ENCODE measurements at places on chromosomes 4 and X. TPM values are rescaled to one million over a fixed set of nuclear protein-coding genes. Genes with fewer than 3 reads are reported as not detected.

GASK1B gene
- total RNA-seq, result 0.99 TPM

STATH gene
- not detected for total RNA-seq

GRCh38 chrX:11382930-11383329, 89.7 kb downstream of the AMELX start:
- DNase-seq, result no peak

- DNase-seq, result no peak
Observed at GRCh38 chrX:152520653-152521052, 69.5 kb upstream of the GABRA3 start.

DNA sequence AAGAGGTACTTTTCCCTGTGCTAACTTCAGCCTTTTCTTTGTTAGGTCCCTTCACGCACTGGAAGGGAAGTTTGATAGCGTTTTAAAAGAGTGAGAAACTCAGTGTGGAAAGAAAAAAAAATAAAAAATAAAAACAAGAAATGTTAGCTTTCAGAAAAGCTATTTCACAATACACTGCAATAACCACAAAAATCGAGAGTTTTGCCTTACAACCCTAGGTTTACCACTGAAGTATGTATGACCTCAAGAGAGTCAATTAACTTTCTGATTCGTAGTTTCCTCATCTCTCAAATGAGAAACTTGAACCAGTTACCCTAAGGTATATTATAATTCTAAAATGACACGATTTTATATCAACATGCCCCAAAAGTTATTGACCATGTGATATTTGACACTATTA, 93.9 kb upstream of the JADE1 start:
- no peak for DNase-seq

- DNase-seq, result no peak
Observed at GRCh38 chrX:139167282-139167681, 363.3 kb upstream of the F9 start.

DNA sequence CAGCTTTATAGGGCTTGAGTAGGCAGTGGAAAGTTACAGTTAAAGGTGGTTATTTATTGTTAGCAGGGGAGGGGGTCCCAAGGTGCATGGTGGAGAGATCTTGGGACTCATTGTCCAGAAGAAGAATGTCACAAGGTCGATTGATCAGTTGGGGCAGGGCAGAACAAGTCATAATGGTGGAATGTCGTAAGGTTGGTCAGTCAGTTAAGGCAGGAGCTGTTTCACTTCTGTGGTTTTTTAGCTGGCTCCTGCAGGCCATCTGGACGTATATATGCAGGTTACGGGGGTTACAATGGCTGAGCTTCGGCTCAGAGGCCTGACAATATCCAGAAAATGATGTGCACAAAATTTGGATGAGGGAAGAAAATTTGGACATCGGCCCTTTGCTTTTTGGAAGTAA, 7.1 kb downstream of the OFD1 start:
- DNase-seq, result no peak

DNA sequence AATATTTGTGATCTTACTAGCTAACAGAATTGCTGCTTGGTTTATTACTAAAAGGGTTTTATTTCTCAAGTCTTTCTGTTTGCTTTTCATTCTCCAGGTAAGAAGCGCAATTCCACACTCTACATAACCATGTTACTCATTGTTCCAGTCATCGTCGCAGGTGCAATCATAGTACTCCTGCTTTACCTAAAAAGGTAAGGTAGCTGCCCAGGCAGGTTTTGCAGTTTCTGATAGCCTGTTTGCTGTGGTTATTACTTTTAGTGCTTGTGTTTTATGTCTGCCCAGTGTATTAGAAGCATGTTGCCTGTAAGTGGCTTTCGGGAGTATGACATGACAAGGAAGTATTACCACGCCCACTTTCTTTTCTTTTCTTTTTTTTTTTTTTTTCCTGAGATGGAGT, 46.4 kb downstream of the IL13RA1 start:
- DNase-seq, result peak; percentile 85

DNA sequence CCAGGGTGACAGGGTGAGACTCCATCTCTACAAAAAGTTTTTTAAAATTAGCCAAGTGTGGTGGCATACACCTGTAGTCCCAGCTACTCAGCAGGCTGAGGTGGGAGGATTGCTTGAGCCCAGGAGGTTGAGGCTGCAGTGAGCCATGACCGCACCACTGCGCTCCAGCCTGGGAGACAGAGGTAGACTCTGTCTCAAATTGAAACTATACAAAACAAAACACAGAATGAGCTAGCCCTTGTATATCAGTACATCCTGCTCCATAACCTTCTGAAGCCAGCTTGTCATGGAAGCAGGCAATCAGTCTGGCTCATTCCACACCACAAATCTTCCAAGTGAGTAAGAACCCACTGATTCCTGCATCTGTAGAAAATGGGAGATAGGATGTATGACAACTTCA, 49.0 kb downstream of the CD99L2 start:
- no peak for DNase-seq

DNA sequence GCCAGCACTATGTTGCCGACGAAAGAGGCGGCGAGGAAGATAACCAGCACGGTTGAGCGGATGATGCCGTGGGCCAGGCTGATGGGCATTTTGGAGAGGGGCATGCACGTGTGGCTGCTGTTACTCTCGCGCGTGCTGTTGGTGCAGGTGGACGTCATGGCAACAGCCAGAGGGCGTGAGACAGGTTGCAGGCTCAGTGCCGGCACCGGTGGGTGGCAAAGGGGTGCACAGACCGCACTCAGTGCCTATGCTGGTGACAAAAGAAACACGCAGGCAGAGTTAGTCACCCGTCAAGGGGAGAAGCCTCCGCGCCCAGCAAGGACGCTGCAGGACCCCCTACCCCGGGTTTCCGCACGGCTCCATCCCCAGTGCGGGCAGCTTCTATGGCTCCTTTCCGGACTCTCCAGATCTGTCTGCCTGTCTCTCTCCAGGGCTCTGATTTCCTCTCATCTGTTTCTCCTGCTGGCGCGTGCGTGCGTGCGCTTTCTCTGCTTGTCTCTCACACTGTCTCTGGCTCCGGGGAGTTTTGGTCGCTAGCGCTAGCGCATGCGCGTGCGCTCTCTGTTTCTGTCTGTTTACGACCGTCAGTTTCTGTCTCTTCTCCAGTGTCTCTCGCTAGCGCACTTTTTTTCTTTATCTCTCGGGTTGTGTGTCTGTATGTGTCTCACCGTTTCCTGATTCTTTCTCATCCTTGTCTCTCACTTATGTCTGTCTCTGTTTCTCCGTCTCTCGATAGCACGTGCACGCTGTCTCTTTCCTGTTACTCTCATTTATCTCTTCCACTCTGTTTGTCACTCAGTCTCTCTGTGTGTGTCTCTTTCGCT, 2.1 kb downstream of the GPR101 start:
- no peak for DNase-seq

MAGEA11 gene
- total RNA-seq, result not detected

DNA sequence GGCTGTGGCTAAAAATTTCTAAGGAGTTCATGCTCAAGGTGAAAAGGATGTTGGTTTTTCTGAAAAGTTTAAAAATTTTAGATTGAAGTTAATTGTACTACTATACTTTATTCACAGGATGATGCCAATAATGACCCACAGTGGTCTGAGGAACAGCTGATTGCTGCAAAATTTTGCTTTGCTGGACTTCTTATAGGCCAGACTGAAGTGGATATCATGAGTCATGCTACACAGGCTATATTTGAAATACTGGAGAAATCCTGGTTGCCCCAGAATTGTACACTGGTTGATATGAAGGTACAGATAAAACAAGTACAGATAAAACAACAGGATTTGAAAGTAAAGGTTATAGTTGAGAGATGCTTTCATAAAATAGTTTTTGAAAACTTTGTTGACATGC, 12.2 kb downstream of the PAICS start:
- no peak for DNase-seq

SULT1E1 gene
- total RNA-seq, result 3.7 TPM

DNA sequence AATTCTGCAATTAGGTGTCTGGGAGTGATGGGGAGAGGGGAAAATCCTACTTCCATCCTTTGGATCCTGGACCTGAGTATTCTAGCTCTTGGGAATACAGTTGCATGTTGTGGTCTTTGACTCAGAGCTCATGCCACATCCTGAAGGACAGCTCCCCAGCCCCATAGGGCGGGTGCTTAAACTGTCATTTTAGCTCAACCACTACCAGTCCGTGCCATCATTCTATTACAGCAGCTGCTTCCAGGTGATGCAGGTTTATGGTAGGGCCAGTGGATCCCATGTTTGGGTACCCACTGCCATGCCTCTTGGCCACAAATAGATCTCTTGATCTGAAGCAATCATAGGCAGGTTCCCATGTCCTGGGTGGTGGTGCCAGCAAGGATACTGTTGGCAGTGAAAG, 34.7 kb downstream of the CCKAR start:
- DNase-seq, result no peak

SFRP2 gene
- total RNA-seq, result not detected

DNA sequence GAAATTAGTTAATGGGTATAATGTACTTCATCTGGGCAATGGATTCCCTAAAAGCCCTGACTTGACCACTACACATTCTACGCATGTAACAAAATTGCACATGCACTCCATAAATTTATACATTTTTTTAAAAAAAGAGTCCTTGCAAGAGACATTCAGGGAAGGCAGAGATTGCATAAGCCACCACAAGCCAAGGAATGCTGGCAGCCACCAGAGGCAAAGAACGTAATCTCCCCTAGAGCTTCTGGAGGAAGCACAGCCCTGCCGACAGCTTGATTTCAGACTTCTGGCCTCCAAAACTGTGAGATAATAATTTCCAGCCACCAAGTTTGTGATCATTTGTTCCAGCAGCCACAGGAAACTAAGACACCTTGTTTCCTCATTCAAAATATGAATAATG, 185.6 kb upstream of the GALNT7 start:
- DNase-seq, result no peak

DNA sequence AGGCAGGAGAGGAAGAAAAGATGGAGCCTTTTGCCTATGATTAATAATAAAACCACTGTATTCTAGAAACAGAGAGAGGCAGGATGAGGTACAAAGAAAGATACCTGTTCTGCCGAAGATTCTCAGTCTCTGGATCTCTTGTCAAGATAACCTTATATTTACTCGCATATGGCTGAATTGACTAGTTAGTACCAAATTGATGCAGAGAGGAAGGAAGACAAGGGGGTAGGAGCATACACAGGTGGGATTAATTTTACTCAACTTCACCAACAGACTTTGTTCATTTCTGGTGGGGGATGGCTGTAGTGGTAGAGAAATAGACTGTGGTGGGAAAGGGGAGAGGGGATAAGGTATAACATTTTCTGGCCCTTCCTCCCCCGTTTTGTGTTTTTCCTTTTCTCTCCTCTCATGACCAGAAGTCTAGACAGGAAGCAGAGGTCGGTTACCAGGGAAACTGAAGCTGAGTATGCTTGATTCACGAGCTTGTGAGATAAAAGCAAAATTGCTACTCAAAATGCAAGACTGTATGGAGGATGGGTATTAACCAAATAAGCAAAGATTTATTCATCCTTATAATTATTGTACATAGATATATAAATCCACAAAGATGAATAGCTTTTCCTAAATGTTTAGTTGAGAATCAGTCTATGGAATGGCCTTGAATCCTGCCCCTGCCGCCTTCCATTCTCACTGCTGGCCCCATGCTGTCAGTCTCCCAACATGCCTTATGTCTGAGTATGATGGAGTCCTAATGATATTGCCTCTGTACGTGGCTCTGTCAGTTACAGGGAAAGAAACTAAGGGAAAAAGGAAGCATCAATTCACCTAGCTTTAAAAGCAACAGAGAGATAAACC, 17.8 kb upstream of the PAGE2B start:
- DNase-seq, result no peak

- no peak for DNase-seq
Observed at GRCh38 chr4:173024203-173024602, 144.4 kb upstream of the GALNT7 start.

ZNF630 gene
- total RNA-seq, result 1.3 TPM

- DNase-seq, result peak; percentile 75
Observed at GRCh38 chrX:129679901-129680300, 25.1 kb upstream of the APLN start.

- DNase-seq, result no peak
Observed at GRCh38 chrX:110248578-110248977, 69.3 kb downstream of the AMMECR1 start.

GRCh38 chrX:137033774-137034507, at the start of gene GPR101:
Gene GPR101, minus strand, starts transcription at chrX:137033995. Its CDS starts 2,321 bp downstream, at chrX:137031674.
- no peak for DNase-seq

- no peak for DNase-seq
Observed at GRCh38 chr4:143564472-143564871, 51.0 kb downstream of the SMARCA5 start.

NPNT gene
- 0.51 TPM for total RNA-seq

- DNase-seq, result no peak
Observed at GRCh38 chr4:180059216-180059881, 2183.9 kb upstream of the TENM3 start.

- peak; percentile 45 for DNase-seq
Observed at GRCh38 chr4:161929956-161930355, 233.8 kb downstream of the FSTL5 start.

AR gene
- total RNA-seq, result 0.04 TPM

DNA sequence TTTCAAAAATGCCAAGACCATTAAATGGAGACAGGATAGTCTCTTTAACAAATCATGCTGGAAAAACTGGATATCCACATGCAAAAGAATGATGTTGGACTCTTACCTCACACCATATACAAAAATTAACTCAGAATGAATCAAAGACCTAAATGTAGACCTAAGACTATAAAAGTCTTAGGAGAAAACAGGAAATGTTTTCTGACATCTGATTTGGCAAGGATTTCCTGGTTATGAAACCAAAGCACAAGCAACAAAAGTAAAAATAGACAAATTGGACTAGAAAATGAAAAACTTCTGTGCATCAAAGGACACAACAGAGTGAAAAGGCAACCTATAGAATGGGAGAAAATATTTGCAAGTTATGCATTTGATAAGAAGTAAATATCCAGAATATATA, 37.6 kb downstream of the ARFIP1 start:
- DNase-seq, result no peak

HAND2 gene
- not detected for total RNA-seq

TKTL1 gene
- total RNA-seq, result not detected

Measured in foreskin keratinocyte (primary cell).